Stimulated activated CD8-positive, alpha-beta memory T cell treated with anti-CD3 and anti-CD28 coated beads, Interleukin-4, amount 100 ng/mL, for 24 hours (primary cell): ENCODE measurements at places on chromosomes 13 and 19.

- DNase-seq: no peak
Measured at GRCh38 chr13:36421447-36421846, 10.8 kb upstream of the CCNA1 start.

DNA sequence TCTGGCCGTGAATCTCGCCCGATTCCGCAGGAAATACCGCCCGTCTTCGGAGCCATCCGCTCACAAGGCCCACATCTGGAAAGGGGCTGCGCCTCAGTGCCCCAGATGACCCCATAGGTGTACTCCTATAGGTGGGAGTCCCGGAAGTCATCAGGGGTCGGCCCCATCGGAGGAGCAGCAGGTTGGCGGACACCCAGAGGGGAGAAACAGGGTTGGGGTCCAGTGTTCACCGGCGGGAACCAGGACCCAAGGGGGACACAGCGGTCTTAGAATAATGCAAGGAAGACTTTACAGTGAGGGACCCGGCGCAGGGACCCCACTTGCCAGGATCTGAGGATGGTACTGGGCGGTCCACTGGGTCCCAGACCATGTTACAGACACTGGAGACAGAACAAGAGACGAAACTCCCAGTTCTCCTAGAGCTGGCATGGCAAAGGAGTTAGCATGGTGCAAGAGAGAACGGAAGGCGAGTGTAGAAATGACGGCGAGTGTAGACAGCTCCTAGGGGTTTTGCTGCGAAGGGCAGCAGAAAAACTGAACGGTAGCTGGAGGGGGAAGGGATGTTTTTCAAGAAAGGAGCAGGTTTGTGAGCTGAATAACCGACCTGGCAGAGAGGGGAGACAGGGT is 4.2 kb upstream of the RGL3 start:
- DNase-seq: no peak

- DNase-seq: no peak
Measured at GRCh38 chr13:37473035-37473434, 125.5 kb downstream of the POSTN start.

- DNase-seq: no peak
Measured at GRCh38 chr13:39956036-39956435, 300.6 kb downstream of the COG6 start.

- no peak for DNase-seq
Measured at GRCh38 chr13:23992781-23993679, 95.7 kb upstream of the C1QTNF9B start.

DNA sequence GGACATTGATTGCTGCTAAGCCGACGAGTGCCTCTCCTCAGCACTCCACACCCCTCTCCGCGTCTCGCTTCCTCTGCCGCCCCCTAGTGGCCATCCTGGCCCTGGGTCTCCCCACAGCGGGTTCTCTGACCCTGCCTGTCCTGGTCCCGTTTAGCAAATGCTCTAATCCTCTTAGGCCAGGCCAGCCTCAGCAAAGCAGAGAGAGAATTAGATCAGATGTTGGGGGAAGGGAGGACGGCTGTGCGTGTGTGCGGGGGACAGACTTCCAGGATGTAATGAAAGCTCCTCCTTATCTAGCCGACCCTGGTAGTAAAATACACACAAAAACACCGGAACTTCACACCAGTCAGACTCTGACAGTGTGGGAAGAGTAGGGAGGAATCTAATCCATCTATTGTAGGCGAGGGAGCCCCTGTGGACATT is 4.5 kb downstream of the TPRX2 start:
- DNase-seq: peak; percentile 84

GRCh38 chr13:40755082-40755700 is 15.8 kb downstream of the MRPS31 start:
- DNase-seq: no peak

- peak; percentile 66 for DNase-seq
Measured at GRCh38 chr19:1104311-1105007, 665 bp downstream of the GPX4 start.

DNA sequence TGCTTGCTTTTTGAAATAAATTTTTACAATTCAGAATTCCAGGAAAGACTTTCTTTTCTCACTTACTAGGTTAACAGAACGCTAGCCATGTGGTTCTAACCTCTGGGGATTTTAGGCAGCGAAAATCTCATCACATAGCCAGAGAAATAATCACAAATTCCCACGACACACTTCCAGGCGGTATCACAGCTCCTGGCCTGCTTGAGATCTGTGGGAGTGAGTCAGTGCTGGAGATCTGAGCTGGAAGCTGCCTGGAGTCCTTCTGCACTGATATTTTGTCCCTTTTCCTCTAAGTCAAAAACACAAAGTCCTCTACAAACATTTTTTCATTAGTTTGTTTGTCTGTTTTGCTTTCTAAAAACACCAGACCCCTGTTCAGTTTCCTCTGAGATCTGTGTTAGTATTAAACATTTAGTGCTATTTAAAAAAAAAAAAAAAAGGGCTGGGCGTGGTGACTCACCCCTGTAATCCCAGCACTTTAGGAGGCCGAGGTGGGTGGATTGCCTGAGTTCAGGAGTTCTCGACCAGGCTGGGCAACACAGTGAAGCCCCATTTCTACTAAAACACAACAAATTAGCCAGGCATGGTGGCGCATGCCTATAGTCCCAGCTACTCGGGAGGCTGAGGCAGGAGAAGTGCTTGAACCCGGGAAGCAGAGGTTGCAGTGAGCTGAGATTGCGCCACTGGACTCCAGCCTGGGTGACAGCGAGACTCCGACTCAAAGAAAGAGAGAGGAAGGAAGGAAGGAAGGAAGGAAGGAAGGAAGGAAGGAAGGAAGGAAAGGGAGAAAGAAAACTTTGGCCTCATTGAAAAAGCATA is 12.2 kb upstream of the UBE2L5 start:
- DNase-seq: no peak

DNA sequence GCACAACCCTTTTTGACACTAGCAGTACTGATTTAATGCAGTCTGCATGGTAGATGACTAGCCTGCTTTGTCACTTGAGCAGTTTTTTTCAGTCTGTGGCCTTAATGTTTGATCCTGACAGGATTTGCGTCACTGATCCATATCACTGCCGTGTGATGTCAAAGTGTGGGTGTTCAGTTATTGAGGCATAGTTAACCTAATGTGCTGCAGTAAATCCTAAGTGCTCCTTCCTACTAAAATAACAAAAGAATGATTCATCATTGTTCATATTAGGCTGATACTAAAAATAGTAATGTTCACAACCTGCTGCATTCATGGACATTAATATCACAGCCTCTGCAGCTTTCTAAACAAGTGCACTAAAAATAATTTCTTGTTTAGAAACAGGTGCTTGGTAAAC is 121.9 kb upstream of the MLNR start:
- DNase-seq: no peak

GRCh38 chr19:45769821-45770191 is 754 bp upstream of the SIX5 start:
- DNase-seq: no peak

GRCh38 chr19:38252385-38252784 is 3.8 kb downstream of the PPP1R14A start:
- DNase-seq: no peak

DNA sequence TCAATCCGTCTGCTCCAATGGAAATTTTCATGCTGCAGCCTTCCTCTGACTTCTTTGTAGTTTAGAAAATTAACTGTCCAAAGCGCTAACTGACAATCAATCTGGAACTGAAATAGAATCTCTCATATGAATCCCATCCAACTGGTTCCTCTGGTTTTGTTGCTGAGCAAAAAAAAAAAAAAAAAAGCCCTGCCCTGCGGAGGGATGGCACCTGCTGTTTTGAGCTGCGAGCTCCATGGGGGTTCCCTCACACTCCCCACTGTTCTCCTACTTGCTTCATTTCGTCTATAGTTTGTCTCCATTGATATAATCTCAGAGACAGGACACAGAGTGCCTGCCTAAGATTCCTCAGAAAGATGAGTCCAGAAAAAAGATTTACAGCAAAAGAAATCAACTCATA is 33.4 kb downstream of the FAAP24 start:
- DNase-seq: no peak

GRCh38 chr13:65497265-65497664 is 1732.9 kb downstream of the PCDH9 start:
- no peak for DNase-seq

DNA sequence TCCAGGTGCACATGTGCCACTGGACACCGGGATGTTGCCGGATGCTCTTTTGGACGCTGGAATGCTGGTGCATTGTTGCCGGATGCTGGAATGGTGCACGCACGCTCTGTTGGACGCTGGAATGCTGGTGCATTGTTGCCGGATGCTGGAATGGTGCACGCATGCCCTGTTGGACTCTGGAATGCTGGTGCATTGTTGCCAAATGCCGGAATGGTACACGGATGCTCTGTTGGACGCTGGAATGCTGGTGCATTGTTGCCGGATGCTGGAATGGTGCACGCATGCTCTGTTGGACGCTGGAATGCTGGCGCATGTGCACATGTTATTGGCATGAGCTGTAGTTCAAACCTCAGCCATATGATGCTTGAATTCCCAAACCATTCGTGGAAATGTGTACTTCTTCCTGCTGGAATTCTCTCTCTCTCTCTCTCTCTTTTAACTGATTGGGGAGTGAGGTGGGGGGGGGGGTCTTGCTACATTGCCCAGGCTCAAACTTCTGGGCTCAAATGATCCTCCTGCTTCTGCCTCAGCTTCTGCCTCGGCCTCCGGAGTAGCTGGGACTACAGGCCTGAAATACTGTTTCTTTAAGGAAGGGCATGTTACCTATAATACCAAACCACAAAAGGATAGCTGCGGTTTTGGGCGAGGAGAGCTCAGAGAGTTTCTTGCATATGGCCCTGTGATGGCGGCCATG is 1.2 kb upstream of the MCF2L start:
- no peak for DNase-seq
